ENCODE measurements at places on chromosomes 7 and 10.
A peak's percentile ranks its signal among the peaks of the same experiment; 100 is the strongest.

DNA sequence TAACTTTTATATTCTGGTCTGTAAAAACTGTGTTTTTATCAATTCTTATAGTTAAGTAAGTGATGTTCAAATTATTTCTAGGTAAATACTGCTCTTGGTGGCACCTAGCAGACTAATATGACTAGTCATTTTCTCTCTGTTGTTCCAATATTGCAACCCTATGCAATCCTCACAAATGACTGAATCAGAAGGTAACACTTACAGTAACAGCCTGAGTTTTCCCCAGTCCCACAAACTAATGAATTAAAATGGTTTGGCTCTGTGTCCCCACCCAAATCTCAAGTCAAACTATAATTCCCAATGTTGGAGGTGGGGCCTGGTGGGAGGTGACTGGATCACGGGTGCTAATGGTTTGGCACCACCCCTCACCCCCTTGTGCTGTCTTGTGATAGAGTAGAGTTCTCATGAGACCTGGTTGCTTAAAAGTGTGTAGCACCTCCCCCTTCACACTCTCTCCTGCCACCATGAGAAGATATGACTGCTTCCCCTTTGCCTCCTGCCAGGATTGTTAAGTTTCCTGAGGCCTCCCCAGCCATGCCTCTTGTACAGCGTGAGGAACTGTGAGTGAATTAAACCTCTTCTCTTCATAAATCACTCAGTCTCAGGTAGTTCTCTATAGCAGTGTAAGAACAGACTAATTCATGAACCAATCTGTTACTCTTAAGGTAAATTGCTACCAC, 43.5 kb downstream of the MTPN start:
- DNase-seq, result no peak

DNA sequence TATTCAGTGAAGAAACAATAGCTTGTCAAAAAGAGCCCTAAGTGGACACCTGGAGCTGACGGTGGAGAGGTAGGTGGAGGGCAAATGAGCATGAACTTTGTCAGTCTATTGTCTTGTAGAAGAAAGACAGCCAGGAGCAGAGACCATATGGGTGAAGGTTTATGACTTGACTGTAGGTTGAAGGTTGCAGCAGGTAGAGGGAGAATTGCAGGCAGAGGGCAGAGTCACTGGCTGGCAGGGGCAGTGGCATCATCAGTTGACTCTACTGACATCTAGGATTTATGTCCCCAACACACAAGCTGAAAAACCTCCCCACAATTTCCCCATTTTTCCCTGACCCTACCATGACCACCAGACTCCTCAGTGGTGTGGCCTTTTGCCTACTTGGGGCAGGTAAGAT, 243.6 kb upstream of the PRSS58 start:
- DNase-seq, result no peak

- no peak for DNase-seq
Observed at GRCh38 chr7:151081170-151082101, 827 bp upstream of the FASTK start.

DNA sequence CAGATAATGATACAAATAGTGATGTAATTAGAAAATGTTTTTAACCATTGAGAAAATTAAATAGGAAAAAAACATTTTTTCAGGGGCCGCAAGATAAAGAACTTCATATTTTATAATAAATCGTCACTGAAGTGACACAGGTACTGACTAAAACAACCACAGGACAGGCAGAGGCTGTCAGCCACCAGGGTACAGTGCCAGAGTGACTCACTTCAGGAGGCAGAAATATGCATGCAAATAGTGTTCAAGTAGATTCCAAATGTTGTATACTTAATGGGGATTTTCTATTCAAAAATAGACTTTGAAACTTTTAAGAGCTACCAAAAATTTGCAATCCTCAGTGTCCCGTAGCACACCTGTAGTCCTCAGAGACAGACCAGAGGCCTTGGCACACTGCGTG, 68.6 kb downstream of the FRMPD2 start:
- DNase-seq, result no peak

DNA sequence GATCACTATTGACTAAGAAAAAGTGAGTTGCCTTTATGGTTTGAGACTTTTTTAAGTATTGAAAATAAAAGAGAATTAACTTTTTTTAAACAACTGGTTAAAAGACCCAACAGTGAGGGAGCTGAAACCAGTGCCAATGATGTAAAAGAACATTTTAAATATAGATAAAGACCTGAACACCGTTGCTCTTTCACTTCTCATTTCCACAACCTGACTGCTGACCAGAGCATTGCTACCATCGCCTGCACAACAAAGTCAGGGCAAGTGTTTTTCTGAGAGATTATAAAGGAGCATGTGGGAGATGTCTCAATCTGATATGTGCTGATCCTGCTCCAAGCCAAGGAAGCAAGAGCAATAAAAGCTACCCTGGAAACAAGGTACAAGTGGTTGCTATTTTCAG, 34.7 kb downstream of the IMMP2L start:
- no peak for DNase-seq

- peak; percentile 95 for DNase-seq
Observed at GRCh38 chr7:50502001-50502684, 52.0 kb upstream of the FIGNL1 start.

DNA sequence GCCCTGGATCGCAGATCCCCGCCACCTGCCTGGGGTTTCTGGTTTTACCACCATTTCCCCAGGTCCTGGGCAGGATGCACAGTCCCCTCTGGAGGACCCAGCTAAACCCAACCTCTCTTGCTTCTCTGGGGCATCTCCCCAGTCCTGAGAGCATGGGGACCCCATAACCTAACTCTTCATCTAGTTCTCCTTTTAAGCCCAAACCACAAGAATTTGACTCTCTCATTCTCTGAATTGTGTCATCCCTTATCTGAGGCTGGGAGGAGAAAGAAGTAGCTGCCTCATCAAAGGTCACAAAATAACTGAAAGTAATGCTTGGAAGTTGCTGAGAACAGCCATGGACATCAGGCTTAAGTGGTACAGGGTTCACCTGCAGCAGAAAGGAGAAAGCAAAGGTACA, 159.9 kb downstream of the FGFR2 start:
- no peak for DNase-seq

- no peak for DNase-seq
Observed at GRCh38 chr7:94781236-94781635, 125.3 kb upstream of the SGCE start.

DNA sequence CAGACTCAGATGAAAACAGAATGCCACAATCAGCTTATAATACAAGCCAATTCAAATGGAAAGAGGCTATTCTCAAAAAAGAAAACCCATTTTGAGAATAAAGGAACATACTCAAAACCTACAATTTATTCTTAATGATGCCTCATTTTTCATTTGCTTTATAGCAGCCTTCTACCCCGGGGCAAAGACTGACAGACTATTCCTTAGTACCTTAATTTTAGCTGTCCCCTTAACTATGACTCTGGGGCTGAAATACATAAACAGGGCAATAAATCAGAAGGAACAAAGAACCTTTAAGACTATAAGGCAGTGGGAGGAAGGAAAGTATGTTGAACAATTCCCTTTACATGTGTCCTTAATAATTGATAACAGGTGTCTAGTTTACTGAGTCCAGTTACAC, 76.8 kb downstream of the TMEM106B start:
- DNase-seq, result no peak

DNA sequence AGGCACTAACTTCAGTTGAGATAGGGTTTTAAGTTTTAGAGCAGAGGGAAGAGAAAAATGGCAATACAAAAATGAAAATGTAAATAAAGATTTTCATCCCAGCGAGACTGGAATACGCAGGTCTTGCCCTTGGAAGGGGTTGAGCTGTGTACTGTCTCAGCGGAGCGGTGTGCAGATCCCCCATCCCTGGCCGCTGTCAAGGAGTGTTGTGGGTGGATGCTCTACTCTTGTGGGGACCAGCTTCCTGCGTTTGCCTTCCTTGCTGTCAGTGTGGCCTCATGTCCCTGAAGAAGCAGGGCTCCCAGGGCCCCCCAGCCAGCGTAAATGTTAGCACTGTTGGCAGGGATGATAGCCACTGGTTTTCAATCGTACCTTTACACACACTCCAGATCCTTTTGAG, 249.7 kb upstream of the PITRM1 start:
- DNase-seq, result no peak

DNA sequence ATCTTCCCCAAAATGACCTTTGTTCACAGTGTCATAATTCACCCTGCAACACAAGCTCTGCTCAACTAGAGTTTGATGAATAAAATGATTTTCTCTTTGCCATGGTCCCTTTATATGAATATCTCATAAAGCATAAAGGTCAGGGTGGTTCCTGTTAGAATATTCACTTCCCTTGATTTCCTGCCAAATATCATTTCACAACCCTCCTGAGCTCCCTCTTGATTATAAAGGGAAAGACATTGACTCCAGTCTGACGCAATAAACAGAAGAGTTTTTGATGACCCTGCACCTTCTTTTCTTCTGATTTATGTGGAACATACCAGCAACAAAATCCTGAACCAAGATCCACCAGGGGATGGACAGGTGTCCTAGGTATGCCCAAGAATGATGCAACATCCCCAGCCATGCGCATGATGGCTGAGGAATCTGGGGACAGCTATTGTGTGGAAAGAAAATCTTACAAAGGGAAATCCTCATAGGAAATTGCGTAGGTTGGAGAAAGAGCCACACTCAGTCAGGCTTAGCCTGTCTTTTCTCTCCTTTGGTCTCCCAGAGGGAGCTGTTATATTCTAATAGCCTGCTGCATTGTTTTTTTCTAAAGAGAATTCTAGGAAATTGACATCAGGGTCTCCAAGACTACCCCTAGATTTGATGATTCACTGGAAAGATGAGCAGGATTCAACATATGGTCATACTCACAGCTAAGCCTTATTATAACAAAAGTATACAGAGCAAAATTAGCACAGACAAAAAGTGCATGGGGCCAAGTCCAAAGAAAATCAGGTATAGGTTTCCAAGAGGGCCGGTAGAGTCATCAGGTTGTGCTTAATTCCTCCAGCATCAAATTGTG, 18.8 kb downstream of the IFIT3 start:
- no peak for DNase-seq

GRCh38 chr10:61119573-61119972, 175.6 kb upstream of the RHOBTB1 start:
- DNase-seq, result no peak

- DNase-seq, result no peak
Observed at GRCh38 chr10:132248455-132249225, 59.1 kb downstream of the STK32C start.

DNA sequence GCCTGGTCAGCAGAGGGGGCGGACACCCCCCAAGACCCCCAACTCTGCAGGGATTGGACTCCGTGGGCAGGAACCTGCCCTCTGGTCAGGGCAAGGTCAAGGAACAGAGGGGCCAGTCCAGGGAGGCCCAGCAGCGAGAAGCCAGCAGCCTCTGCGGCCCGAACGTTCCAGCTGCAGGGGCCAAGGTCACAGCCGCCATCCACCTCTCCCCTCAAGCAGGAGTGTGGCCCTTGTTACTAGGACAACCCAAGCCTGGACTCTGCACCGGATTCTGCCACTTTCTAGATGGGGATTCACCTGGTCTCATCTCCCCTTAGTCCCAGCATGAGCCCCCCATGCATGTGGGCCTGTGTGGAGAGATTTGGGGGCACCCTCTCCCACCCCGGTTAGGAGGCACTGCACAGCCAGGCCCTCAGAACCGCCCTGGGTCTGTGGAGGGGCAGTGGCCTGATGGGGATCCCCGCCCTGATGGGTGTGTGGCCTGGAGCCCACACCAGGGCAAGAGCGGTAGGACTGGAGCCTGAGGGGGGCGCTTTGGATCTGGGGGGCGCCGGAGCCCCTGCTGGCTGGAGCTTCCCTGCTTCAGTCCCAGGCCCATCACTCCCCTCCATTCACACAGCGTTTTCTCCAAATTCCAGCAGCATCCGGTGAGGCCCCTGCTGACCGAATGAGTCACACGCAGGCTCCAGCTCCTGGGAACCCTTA, 18.1 kb downstream of the ADGRA1 start:
- DNase-seq, result no peak

DNA sequence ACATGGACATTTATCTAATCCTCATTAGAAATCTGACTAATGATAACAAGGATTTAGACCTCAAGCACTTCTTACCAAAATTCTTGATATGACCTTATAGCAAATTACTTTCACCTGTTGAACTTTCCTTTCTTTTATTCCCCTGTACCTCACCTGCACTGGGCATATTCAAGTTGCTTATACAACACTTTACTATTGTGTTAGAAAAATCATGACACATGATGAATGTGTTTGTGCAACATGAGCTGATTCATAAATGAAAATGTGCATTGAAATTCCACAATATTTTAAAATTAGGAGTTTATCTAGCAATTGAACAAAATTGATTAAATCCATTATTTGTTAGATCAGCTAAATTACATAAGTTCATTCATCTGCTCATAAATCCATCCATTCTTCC, 160.6 kb downstream of the CFTR start:
- no peak for DNase-seq

- no peak for DNase-seq
Observed at GRCh38 chr7:70071766-70072165, 473.5 kb downstream of the AUTS2 start.

DNA sequence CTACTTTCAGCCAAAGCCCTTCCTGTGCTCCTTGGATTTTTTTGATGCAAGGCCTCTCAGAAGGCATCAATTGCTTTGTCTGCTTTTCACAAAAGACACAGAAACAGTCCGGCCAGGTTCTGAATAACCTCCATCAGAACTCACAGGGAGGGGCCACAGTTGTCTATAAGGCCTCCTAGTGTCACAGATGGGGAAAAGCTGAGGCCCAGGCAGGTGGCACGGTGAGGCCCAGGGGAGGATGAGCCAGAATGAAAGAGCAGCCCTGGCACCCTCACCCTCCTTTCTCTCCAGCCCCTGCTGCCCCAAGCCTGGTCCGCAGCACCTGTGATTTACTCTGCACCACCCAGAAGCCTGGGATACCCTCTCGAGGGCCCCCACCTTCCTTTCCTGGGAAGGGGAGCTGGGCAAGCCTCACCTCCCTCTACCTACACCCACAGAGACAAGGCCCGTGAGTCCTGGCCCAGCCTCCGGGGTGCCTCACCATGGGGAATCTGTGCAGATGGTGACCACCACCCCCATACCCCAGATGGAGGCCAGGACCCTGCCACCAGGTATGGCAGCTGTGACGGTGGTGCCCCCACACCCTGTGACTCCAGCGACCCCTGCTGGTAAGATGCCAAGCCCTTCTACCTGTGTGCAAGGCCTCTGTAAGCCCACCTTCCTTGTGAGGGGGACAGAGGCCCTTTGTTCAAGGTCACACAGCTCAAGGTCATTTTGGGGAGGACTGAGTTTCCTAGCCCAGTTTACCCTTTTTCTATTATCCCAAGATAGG, 26.2 kb upstream of the ZNF467 start:
- no peak for DNase-seq

GRCh38 chr10:129550658-129551057, 83.6 kb downstream of the MGMT start:
- DNase-seq, result no peak

- no peak for DNase-seq
Observed at GRCh38 chr10:122259075-122259466, 12.0 kb upstream of the BTBD16 start.

All from astrocyte of the spinal cord (primary cell).